Nephron progenitor cell (in vitro differentiated cells): ENCODE measurements at places on chromosomes 12 and 14.
A peak's percentile ranks its signal among the peaks of the same experiment; 100 is the strongest.

- DNase-seq = no peak
- H3K27me3 ChIP-seq = peaks cover 13% of the 10 kb centered on the region
- no peak overlapping the region for H3K27ac ChIP-seq
- no peak overlapping the region for H3K4me3 ChIP-seq
Observed at GRCh38 chr12:107379852-107380567, 286.7 kb upstream of the CRY1 start.

- DNase-seq = no peak
- H3K27me3 ChIP-seq = peaks cover 11% of the 10 kb centered on the region
- H3K27ac ChIP-seq = no peak overlapping the region
- peaks cover 7% of the 10 kb centered on the region for H3K36me3 ChIP-seq
- no peak overlapping the region for H3K4me3 ChIP-seq
Observed at GRCh38 chr14:96263347-96264199, 7.6 kb downstream of the BDKRB1 start.

DNA sequence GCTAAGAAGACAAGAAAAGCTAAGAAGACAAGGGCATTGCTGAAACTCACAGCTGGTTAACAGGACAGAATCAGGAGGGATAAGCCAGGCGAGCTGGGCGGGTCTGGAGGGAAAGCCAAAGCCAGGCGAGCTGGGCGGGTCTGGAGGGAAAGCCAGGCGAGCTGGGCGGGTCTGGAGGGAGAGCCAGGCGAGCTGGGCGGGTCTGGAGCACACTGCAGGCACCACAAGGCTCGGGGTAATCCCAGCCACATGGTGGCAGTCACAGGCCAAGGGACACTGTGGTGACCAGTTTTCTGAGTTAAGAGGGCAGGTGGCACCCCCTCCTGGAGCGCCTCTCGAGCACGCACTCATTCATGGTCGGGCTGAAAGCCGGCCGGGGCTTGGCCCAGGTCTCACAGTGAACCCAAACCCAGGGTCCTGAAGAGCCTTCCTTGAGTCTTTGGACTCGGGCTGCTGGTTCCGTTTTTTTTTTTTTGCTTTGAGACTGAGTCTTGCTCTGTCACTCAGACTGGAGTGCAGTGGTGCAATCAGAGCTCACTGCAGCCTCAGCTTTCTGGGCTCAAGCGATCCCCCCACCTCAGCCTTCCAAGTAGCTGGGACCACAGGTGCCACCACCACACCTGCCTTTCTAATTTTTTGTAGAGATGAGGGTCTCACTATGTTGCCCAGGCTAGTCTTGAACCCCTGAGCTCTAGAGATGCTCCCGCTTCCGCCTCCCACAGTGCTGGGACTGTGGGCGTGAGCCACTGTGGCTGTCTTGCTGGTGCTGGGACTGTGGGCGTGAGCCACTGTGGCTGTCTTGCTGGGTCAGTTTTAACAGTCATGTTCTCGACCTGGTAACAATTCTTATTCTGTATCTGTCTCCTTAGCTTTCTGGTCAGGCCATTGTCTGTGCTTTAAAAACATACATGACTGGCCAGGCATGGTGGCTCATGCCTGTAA, 40.2 kb downstream of the HSP90AA1 start:
- H3K4me1 ChIP-seq = peaks cover 25% of the 10 kb centered on the region
- peaks cover 68% of the 10 kb centered on the region for H3K36me3 ChIP-seq
- no peak overlapping the region for H3K4me3 ChIP-seq
- peaks cover 3% of the 10 kb centered on the region for H3K27me3 ChIP-seq
- peak; percentile 82 for DNase-seq

DNA sequence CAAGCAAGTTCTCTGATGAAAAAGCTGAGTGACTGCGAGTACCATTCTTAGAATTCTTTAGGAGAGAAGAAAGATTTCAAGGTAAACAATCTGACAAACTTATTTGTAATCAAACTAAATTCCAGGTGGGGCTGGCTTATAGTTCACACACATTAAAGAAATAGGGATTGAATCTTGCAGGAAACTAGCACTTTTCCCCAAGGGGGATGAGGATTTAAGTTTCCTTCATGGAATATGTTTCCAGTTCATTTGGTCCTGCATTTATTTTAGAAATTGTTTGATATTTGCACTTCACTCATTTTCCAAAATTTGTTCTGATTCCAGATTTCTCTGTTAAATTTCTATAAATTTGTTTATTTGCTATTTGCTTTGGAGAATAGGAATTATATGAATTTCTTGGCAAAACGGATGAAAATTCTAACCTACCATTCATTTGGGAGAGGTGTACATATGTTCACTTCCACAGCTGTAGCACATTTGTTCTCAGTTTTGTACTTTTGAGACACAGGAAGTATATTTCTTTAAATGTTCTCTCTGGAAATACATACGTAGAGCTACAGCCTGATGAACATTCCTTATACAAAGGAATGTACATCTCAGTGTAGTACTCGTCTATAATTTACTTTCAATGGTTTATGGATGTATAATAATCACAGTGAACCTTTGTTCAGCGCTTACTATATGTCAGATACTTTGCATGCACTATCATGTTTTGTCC, 145.5 kb downstream of the AKAP6 start:
- H3K36me3 ChIP-seq = no peaks in the 10 kb centered on the region
- H3K4me1 ChIP-seq = peaks cover 25% of the 10 kb centered on the region
- no peak overlapping the region for H3K27ac ChIP-seq
- no peak overlapping the region for H3K4me3 ChIP-seq

GRCh38 chr14:71116568-71117122, 209.4 kb downstream of the PCNX1 start:
- no peak overlapping the region for H3K4me3 ChIP-seq
- H3K36me3 ChIP-seq = peaks cover 48% of the 10 kb centered on the region
- peaks cover 4% of the 10 kb centered on the region for H3K4me1 ChIP-seq
- no peak for DNase-seq

- DNase-seq = no peak
- peaks cover 38% of the 10 kb centered on the region for H3K36me3 ChIP-seq
- H3K27me3 ChIP-seq = peaks cover 3% of the 10 kb centered on the region
- peaks cover 52% of the 10 kb centered on the region for H3K4me1 ChIP-seq
- H3K4me3 ChIP-seq = peak overlapping the region; percentile 97
Observed at GRCh38 chr12:123233505-123234308, 471 bp downstream of the MTRFR start.

DNA sequence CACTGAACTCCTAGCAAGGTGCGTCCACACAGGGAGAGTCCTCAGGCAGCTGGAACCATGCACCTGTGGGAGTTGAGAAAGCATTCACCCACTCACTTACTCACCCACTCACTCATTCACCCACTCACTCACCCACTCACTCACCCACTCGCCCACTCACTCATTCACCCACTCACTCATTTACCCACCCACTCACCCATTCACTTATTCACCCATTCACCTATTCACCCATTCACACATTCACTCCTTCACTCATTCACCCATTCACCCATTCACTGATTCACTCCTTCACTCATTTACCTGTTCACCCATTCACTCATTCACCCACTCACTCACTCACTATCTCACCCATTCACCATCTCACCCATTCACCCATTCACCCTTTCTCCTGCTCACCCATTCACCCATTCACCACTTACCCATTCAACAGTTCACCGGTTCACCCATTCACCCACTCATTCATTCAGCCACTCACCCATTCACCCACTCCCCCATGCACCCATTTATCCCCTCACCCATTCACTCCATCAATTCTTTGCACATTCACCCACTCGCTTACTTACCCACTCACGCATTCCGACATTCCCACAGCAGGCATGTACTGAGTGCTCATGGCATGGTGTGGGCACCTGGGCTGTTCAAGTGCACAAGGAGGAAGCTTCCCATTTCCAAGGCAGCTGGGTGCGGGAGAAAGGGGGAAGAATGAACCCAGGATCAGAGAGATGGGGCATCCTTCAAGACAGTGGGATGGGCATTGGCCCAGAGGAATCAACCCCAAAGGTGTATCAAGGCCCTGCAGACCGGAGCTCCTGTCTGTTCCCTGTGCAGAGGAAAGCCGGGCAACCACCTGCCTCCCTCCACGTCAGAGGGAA, 135.2 kb upstream of the C14orf180 start:
- peaks cover 11% of the 10 kb centered on the region for H3K4me1 ChIP-seq
- H3K4me3 ChIP-seq = no peak overlapping the region
- peaks cover 4% of the 10 kb centered on the region for H3K36me3 ChIP-seq
- H3K27me3 ChIP-seq = peaks cover 46% of the 10 kb centered on the region
- H3K27ac ChIP-seq = no peak overlapping the region

GRCh38 chr12:122471324-122472226, 29.2 kb downstream of the ZCCHC8 start:
- peaks cover 35% of the 10 kb centered on the region for H3K36me3 ChIP-seq
- H3K27ac ChIP-seq = peak overlapping the region; percentile 33
- peaks cover 5% of the 10 kb centered on the region for H3K4me1 ChIP-seq

- H3K27me3 ChIP-seq = peaks cover 7% of the 10 kb centered on the region
- no peak for DNase-seq
- H3K27ac ChIP-seq = peak overlapping the region; percentile 87
- peaks cover 10% of the 10 kb centered on the region for H3K4me1 ChIP-seq
- no peak overlapping the region for H3K4me3 ChIP-seq
Observed at GRCh38 chr12:123571343-123571813, 13.0 kb upstream of the TMED2 start.

DNA sequence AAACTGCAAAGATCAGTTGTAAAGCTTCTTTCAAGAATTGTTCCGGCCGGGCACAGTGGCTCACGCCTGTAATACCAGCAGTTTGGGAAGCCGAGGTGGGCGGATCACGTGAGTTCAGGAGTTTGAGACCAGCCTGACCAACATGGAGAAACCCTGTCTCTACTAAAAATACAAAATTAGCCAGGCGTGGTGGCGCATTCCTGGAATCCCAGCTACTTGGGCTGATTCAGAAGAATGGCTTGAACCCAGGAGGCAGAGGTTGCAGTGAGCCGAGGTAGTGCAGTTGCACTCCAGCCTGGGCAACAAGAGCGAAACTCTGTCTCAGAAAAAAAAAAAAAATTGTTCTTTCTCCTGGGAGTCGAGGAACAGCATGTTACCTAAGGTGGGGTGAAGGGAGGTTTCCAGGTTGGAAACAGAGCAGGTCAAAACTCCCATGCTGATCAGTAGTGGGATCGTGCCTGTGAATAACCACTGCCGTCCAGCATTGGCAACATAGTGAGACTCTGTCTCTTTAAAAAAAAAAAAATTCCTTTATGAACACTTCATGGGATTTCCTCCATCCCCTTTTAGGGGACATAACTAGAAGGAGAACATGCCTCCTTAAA, 13.9 kb downstream of the FBXO34 start:
- H3K36me3 ChIP-seq = peaks cover 32% of the 10 kb centered on the region
- no peak for DNase-seq
- H3K27ac ChIP-seq = no peak overlapping the region
- H3K4me1 ChIP-seq = peaks cover 16% of the 10 kb centered on the region

GRCh38 chr14:77864580-77864979, 64.7 kb downstream of the ADCK1 start:
- no peak for DNase-seq
- H3K36me3 ChIP-seq = peaks cover 15% of the 10 kb centered on the region
- peaks cover 6% of the 10 kb centered on the region for H3K27me3 ChIP-seq

GRCh38 chr14:99313234-99313633, 41.2 kb upstream of the BCL11B start:
- H3K27me3 ChIP-seq = peaks cover 8% of the 10 kb centered on the region
- no peaks in the 10 kb centered on the region for H3K36me3 ChIP-seq
- no peak for DNase-seq
- no peak overlapping the region for H3K27ac ChIP-seq
